ENCODE measurements at places on chromosomes 11 and 22.
A peak's percentile ranks its signal among the peaks of the same experiment; 100 is the strongest.

GRCh38 chr11:9874466-9874865, 210.6 kb downstream of the SWAP70 start:
- H3K4me1 ChIP-seq = peaks cover 16% of the 10 kb centered on the region
- no peaks in the 10 kb centered on the region for H3K27me3 ChIP-seq
- H3K4me3 ChIP-seq = no peak overlapping the region
- H3K27ac ChIP-seq = no peak overlapping the region
- H3K36me3 ChIP-seq = peaks cover 29% of the 10 kb centered on the region

DNA sequence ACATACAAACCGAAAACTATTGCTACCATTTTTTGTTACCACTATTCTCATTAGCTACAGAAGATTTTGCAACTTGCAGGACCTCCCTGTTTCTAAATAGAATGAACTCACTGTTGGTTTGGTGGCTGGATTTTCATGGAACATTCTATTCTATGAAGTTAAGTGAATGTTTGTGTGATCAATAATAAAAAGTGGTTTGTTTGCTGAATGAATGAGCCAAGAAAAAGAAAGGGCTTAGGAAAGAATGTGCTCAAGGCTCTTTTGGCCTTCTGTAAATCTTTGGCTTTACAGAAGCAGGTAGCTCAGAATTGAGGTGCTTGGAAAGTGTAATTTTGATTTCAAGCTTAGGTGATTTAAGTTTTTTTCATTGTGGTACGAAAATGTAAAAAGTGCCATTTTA, 5.9 kb upstream of the SCGB1D2 start:
- no peaks in the 10 kb centered on the region for H3K4me1 ChIP-seq
- H3K36me3 ChIP-seq = no peaks in the 10 kb centered on the region
- peaks cover 50% of the 10 kb centered on the region for H3K27me3 ChIP-seq
- H3K27ac ChIP-seq = no peak overlapping the region

DNA sequence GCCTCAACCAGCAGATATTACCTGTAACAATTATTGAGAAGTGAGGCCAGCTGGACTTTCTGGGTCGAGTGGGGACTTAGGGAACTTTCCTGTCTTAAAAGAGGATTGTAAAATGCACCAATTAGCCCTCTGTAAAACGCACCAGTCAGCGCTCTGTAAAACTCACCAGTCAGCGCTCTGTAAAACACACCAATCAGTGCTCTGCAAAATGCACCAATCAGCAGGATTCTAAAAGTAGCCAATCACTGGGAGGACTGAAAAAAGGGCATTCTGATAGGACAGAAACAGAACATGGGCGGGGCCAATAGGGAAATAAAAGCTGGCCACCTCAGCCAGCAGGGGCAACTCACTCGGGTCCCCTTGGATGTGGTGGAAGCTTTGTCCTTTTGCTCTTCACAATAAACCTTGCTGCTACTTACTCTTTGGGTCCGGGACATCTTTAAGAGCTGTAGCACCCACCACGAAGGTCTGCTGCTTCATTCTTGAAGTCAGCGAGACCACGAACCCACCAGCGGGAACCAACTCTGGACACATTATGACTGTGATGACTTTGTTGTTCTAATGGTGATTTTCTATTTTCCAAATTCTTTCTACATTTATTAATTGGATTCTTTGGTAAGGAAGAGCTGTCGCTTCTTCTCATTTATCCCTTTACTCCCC, 40.2 kb upstream of the FGF3 start:
- H3K4me3 ChIP-seq = no peak overlapping the region
- H3K27me3 ChIP-seq = peaks cover 38% of the 10 kb centered on the region
- H3K4me1 ChIP-seq = peaks cover 5% of the 10 kb centered on the region
- H3K36me3 ChIP-seq = no peaks in the 10 kb centered on the region
- H3K27ac ChIP-seq = no peak overlapping the region

DNA sequence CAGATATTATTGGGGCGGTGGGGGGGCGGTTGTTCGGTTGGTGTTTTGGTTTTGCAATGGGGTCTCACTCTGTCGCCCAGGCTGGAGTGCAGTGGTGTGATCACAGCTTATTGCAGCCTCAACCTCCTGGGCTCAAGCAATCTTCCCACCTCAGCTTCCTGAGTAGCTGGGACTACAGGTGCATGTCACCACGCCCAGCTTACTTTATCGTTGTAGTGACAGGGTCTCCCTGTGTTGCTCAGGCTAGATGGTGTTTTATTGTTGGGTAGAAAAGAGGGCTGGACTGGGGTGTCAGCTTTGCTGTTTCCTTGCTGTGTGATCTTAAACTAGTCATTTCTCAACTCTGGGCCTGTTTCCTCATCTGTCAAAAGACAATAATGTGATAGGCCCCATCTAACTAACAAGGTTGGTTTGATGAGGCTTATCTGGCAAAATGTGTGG, 17.5 kb upstream of the MYH9 start:
- H3K4me3 ChIP-seq = no peak overlapping the region
- peaks cover 5% of the 10 kb centered on the region for H3K4me1 ChIP-seq
- no peaks in the 10 kb centered on the region for H3K36me3 ChIP-seq
- H3K27ac ChIP-seq = no peak overlapping the region

GRCh38 chr11:21909145-21909544, 283.7 kb upstream of the ANO5 start:
- no peaks in the 10 kb centered on the region for H3K27me3 ChIP-seq
- DNase-seq = no peak
- no peak overlapping the region for H3K27ac ChIP-seq
- no peak overlapping the region for H3K4me3 ChIP-seq

DNA sequence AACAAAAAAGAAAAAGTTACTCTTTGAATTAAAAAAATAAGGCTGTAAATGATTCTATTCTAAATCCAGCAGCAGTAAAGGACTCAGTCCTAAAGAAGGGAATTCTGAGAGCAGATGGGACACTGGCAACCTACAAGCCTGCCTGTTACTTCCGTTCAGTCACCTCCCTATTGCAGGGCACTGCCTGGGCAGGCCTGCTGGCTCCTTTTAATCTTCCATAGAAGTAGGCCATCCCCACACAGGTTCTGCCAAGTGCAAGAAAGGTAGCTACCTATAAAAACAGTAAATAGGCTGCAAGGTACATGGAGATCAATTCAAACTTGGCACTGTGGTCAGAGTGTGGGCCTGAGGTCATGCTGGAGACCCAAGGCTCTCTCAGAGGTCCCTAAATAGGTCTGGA, 136.4 kb downstream of the TRIM44 start:
- no peak overlapping the region for H3K27ac ChIP-seq
- no peak for DNase-seq
- peaks cover 3% of the 10 kb centered on the region for H3K4me1 ChIP-seq
- H3K27me3 ChIP-seq = no peaks in the 10 kb centered on the region
- peaks cover 9% of the 10 kb centered on the region for H3K36me3 ChIP-seq

DNA sequence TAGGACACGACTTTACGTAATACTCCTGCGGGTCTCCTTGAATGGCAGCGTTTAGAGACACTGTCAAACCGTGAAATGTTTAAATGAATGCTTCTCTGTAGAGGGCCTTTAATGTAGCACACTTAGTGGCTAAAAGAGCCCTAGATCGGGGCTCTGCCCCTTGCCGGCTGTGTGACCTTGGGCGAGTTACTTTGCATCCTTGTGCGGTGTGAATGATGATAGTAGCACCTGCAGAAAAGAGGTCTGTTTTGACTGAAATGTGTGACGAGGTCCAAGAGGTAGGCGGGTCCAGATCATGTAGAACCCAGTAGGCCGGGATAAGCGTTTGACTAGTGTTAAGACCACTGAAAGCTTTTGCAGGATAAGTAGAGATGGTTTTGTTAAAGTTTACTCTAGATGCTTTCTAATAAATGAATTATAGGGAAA, 866 bp downstream of the MED17 start:
- peaks cover 31% of the 10 kb centered on the region for H3K4me1 ChIP-seq
- H3K27me3 ChIP-seq = no peaks in the 10 kb centered on the region
- H3K27ac ChIP-seq = peak overlapping the region; percentile 99
- peaks cover 5% of the 10 kb centered on the region for H3K36me3 ChIP-seq
- H3K4me3 ChIP-seq = peak overlapping the region; percentile 99
- no peak for DNase-seq

- H3K4me1 ChIP-seq = peaks cover 15% of the 10 kb centered on the region
- H3K27me3 ChIP-seq = peaks cover 40% of the 10 kb centered on the region
- H3K27ac ChIP-seq = peak within 1 kb of the TSS; percentile 92
- DNase-seq = peak; percentile 84
- peak within 1 kb of the TSS; percentile 94 for H3K4me3 ChIP-seq
- H3K36me3 ChIP-seq = no peaks in the 10 kb centered on the region
These were observed at the start of gene CLTCL1 for GRCh38 chr22:19291580-19292457. Gene CLTCL1 (minus strand): TSS chr22:19291719. CDS start chr22:19291641, 78 bp downstream.

- no peak for DNase-seq
- no peak overlapping the region for H3K4me3 ChIP-seq
- no peak overlapping the region for H3K27ac ChIP-seq
- no peaks in the 10 kb centered on the region for H3K4me1 ChIP-seq
These were observed 18.5 kb downstream of the MMP13 start for GRCh38 chr11:102936864-102937509.

- H3K27ac ChIP-seq = no peak overlapping the region
- no peaks in the 10 kb centered on the region for H3K4me1 ChIP-seq
- DNase-seq = no peak
- no peaks in the 10 kb centered on the region for H3K27me3 ChIP-seq
- H3K4me3 ChIP-seq = no peak overlapping the region
These were observed 9.9 kb upstream of the OR8D2 start for GRCh38 chr11:124329787-124330478.

- peaks cover 25% of the 10 kb centered on the region for H3K36me3 ChIP-seq
- H3K4me1 ChIP-seq = peaks cover 28% of the 10 kb centered on the region
- DNase-seq = no peak
- H3K27ac ChIP-seq = peak overlapping the region; percentile 56
These were observed 1.6 kb downstream of the PPP2R1B start for GRCh38 chr11:111764621-111765020.

DNA sequence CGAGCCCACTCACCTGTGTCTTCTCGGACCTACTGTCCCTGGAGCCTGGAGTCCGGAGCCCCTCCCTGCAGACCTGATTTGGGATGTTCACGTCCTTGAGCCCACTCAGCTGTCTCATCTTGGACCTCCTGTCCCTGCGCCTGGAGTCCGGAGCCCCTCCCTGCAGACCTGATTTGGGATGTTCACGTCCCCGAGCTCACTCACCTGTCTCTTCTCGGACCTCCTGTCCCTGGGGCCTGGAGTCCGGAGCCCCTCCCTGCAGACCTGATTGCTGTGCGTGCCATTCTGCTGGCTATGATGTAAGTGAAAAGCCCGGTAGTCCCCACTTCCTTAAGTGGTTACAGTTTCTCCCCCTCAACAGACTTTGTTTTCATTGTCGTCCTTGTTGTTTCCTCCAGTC, 867.1 kb downstream of the BRD1 start:
- no peak overlapping the region for H3K27ac ChIP-seq
- DNase-seq = no peak
- H3K27me3 ChIP-seq = peaks cover 10% of the 10 kb centered on the region
- no peaks in the 10 kb centered on the region for H3K4me1 ChIP-seq
- no peaks in the 10 kb centered on the region for H3K36me3 ChIP-seq
- H3K4me3 ChIP-seq = no peak overlapping the region

- H3K27ac ChIP-seq = no peak overlapping the region
- no peak overlapping the region for H3K4me3 ChIP-seq
- peaks cover 5% of the 10 kb centered on the region for H3K36me3 ChIP-seq
- no peak for DNase-seq
- no peaks in the 10 kb centered on the region for H3K27me3 ChIP-seq
These were observed 50.3 kb downstream of the LARGE1 start for GRCh38 chr22:33869946-33870345.

DNA sequence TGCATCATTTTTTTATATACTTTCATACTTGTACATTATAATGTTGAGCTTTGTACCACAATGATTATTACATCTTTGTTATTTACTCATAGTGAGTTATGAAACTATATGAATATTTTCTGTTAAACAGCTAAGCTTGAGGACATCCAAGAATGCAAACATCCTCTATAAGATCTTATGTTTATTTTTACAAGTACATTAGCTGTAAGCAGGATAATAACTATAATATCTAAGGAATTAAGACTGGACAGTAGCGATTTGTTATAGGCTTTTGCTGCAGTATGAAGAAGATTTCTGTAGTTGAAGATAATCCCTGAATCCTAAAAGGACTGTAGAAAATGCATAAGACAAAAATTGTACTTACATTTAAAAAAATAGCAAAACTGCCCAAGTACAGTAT, 176.0 kb downstream of the METTL15 start:
- H3K36me3 ChIP-seq = no peaks in the 10 kb centered on the region
- no peaks in the 10 kb centered on the region for H3K4me1 ChIP-seq
- no peak for DNase-seq
- H3K27me3 ChIP-seq = no peaks in the 10 kb centered on the region

Measured in progenitor cell of endocrine pancreas (in vitro differentiated cells).